ENCODE measurements at places on chromosomes 2 and 18.

GRCh38 chr2:21763501-21763900 lies 639.7 kb downstream of the TDRD15 start:
- DNase-seq: no peak

DNA sequence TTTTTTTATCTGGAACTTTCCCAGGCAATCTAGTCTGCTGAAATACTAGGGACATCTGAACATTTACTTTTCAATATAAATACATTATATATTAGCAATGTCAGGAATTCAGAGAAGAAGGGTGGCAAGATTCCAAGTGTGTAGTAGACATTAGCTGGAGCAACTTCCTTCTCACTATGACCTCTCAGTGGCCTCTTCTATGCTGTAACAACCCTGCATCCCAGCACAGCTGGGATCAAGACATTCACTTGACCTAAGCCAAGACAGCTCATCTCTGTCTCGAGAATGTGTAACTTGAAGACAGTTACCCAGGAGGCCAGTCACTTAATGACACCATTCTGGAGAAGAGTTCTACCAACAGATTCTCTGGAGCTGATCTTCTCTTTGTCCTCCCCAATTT lies 61.7 kb upstream of the RALBP1 start:
- no peak for DNase-seq

GRCh38 chr2:240060977-240061591 lies 7.8 kb upstream of the OR6B3 start:
- no peak for DNase-seq

DNA sequence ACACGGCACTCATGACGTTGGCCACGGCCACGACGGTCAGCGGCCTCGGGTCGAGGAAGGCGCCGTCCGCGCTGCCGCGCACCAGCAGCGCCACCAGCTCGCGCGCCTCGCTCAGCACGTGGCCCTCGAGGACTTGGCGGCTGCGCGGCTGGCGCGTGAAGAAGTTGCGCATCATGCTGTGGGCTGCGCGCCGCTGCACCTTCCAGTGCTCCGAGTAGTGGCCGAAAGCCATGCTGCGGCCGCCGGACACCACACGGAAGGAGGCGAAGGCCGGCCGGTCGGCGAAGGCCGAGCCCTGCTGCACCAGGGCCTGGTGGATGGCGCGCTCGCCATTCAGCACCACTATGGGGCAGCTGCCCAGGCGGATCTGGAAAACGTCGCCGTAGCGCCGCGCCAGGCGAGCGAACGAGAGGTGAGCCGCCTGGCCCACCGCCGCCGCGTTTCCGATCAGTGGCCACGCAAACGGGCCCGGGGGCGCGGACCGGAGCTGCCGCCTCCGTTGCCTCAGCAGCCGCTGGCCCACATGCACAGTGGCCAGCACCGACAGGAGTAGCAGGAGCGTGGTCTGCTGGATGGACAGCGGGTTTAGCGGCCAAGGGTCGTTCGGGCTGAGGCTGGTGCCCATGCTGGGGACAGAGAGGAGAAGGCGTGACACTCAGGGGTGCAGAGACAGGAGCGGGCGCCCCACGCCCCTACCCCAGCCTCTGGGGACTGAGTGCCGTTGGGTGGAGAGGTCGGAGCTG lies 1.0 kb downstream of the CYP1B1 start:
- no peak for DNase-seq

- no peak for DNase-seq
Observed at GRCh38 chr2:134372141-134372540, 118.3 kb downstream of the MGAT5 start.

DNA sequence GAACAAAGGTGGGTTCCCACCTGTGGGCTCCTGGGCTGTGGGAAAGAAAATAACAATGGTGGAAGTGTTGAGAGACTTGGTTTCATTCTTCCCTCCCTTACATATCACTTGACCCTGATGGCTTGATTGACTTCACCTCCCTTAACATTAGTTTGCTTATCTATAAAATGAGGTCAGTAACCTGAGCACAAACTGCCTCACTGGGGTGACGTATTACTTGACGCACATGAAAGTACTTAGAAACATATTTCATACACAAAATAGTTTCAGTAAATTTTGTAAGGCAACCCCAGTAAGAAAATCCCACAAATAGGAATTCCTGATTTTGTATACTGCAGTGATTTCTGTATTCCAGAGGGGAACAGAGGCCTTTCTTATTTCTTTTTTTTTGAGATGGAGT lies 29.4 kb upstream of the LPIN2 start:
- no peak for DNase-seq

- DNase-seq: no peak
Observed at GRCh38 chr2:217972490-217972889, 30.3 kb downstream of the TNS1 start.
